ENCODE measurements at places on chromosomes 5 and 9.

- DNase-seq = no peak
Observed at GRCh38 chr9:97387936-97388684, 23.8 kb upstream of the TDRD7 start.

- no peak for DNase-seq
Observed at GRCh38 chr9:87770616-87771315, 44.8 kb downstream of the CTSL start.

DNA sequence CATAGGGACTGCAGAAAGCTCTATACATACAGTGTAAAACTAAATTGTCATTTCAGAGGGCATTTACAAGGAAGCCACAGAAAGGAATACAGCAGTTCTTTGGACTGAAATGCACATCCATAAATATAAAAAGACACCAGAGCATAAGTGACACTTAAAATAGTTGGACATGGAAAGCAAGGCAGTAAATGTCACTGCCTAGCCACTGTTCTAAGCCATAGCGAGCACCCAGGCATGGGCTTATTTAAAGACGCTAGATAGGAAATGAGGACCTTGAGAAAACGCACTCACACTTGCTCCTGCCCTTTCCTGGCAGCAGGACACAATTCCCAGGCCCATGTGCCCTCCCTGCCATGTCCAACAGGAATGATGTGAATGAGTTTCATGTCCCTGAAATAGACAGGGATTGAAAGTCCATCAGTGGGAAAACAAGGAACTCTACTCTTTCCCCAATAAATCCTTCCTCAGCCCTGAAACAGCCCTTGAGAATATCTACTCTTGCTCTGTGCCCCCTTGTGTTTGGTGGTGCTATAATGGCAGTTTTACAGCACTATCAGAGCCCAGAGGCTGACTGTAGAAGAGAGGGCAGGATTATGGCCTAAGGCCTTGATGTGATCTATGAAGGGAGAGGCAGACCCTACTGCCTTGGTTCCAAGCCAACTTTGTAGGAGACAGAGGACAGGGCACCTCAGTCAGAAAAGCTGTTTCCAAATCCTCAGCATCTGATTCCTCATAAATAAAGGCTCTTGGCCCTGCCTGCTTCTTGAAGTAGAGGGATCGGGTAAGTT lies 182.9 kb downstream of the SAXO1 start:
- no peak for DNase-seq

DNA sequence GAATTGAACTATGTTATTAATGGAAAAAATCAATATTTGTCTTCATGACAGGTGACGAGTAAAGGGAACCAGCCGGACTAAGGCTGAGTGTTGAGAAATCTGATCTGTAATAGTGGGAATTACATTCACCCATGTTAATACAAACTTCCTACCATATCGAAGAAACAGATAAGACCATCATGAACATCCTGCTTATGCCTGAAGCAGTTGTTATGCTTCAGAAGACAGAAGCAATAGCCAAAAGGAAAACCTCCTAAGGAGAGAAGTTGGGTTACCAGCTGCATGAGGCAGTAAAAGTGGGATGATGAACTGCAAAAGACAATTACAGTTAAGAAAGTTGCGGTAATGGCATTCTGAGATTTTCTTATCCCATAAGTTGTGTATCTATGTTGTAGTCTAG lies 281.5 kb downstream of the GABRB2 start:
- no peak for DNase-seq

DNA sequence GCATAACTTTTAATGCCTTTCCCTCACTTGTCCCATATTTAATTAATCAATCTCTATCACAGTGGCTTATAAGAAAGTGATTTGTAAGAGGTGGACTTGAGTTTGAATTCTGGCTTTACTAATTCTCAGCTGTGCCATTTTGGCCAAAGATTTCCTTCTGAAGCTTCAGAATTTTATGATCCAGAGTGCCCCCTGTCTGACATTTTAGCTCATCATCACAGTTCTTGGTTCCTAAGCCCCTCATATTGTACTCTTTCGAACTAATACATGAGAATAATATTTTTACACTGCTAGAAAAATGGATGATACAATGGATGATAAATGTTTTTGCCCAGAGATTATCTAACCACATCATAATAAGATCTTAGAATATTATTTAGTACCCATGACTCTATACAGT lies 1014.1 kb downstream of the PTPRD start:
- DNase-seq = no peak

- DNase-seq = no peak
Observed at GRCh38 chr5:142514196-142514595, 171.7 kb downstream of the FGF1 start.

- peak; percentile 15 for DNase-seq
Observed at GRCh38 chr9:36018891-36019720, 17.6 kb upstream of the RECK start.

- DNase-seq = no peak
Observed at GRCh38 chr5:59437176-59437575, 456.4 kb downstream of the PDE4D start.

- no peak for DNase-seq
Observed at GRCh38 chr9:19598722-19599121, 189.9 kb downstream of the ACER2 start.

DNA sequence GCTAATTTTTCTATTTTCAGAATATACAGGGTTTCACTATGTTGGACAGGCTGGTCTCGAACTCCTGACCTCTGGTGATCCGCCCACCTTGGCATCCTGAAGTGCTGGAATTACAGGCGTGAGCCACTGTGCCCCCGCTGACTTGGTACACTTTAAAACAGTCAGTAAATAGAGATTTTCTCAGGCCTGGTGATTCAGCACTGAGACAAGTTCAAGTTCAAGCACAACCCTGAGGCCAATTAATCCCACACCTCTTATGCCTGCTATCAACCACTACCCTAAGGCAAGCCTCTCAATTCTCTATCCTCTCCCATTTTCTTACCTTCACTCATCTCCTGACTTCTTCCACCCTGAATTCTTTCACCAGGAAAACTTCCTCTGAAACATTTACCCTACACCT lies 18.9 kb downstream of the MUSK start:
- DNase-seq = no peak

Data from renal pelvis (tissue), 12 donors.